Type B pancreatic cell (in vitro differentiated cells): ENCODE measurements at places on chromosomes 11 and 22.

DNA sequence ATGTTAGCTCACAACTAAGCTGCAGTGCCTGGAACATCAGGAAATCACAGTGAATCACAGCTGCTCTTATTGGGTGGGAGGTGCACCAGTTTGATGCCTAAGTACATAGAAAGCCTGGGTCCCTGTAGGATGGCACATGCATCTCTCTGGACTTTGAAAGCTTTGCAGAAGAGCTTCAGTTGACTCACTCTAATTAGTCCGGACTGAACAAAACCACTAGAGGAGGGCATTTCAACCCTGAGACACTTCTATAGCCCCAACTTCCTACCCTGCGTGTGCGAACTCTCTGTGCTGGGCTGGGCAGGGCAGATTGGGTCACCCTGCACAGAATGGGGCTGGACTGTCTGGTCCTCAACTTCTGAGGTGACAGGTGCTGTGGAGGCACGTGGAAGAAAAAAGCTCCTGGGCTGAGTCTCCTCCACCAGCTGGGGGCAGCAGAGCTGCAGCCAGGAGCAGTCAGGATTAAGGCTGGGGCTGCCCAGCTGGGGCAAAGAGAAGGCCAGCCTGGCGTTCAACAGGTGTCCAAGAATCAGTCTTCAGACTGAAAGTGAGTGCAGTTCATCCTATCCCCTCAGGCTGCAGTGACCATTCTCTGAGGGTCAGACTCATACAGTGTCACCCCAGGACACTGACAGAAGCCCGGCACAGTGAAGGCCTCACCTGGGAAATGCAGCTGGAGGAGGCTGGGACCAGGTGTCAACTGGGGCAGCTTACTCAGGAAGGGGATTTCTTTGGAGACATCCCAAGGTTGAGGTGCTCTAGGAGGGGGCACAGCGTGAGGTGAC is 22.1 kb downstream of the GGTLC2 start:
- DNase-seq, result no peak
- peaks cover 42% of the 10 kb centered on the region for H3K27me3 ChIP-seq
- H3K36me3 ChIP-seq, result no peaks in the 10 kb centered on the region
- no peak overlapping the region for H3K27ac ChIP-seq

DNA sequence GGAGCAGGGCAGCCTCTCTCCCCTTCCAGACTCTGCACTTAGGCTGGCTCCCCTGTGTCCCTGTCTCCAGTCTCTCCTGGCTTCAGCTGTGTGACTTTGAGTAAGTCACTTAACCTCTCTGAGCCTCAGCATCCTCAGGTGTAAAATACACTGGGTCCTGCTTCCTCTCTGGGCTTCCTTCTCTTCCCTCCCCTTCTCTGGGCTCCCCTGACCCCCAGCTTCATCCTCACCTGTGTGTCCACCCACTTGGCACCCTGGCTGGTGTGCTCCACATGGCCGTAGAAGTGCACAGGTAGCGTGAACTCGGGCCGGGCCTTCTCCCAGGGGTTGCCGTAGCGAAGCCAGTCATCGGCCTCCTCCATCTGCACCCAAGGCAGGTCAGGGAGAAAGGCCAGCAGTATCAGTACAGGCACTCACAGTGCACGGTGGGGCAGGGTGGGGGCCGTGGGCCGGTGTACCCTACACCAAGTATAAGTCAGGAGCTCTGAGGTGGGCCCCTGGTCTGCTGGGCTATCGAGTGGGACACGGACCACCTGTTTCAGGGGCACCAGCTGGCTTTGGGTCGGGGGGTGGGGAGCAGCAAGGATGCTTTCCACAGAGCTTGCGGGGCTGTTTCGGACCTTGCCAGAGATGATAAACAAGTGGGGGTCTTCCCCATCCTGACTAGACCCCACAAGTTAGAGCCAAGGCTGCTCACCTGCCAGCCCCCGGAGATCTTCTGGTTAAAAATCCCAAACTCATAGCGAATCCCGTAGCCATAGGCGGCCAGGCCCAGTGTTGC is 2.0 kb downstream of the PYGM start:
- H3K27ac ChIP-seq, result no peak overlapping the region
- H3K27me3 ChIP-seq, result no peaks in the 10 kb centered on the region
- DNase-seq, result no peak

GRCh38 chr11:94149431-94150017 is 20.9 kb downstream of the PANX1 start:
- no peak overlapping the region for H3K27ac ChIP-seq
- H3K4me3 ChIP-seq, result no peak overlapping the region
- H3K27me3 ChIP-seq, result no peaks in the 10 kb centered on the region
- no peak for DNase-seq

- H3K27ac ChIP-seq, result no peak overlapping the region
- H3K36me3 ChIP-seq, result no peaks in the 10 kb centered on the region
- DNase-seq, result no peak
Measured at GRCh38 chr11:116043857-116044256, 539.6 kb upstream of the CADM1 start.

DNA sequence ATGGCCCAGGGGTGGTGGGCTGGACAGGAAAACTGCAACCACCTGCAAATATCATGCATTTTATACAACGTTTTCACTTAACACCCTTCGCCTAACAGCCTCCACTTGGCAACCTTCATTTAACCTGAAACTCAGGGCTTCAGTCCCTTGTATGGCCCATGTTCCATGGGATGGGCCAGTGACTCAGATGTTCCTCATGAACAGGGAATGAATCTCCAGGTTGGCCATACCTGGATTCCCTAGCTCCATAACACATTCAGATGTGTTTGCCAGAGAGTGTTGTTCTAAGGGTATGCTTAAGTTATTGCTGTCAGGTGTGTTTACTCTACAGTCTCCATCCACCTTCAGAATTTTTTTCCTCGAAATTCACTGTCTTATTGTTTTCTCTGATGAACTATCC is 316.9 kb downstream of the JRKL start:
- H3K4me1 ChIP-seq, result no peaks in the 10 kb centered on the region
- no peak overlapping the region for H3K4me3 ChIP-seq
- no peaks in the 10 kb centered on the region for H3K36me3 ChIP-seq
- no peak for DNase-seq

DNA sequence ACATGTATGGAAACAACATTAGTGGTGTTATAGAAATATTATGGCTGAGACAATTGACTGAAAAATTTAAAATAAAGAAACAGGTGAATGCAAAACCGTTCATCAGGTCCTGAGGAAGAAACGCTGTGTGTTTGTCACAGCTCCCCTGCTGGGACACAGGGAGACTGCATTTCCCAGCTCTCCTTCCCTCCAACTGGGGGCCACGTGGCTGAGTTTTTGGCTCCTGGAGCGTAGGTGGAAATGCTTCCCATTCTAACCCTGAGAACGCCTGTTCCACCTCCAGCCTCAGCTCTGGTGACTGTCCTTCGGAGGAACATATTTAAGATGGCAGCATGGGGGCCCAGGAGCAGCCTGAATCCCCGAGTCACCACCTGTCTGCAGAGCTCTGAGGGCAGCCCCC is 398.6 kb downstream of the BRD1 start:
- no peaks in the 10 kb centered on the region for H3K36me3 ChIP-seq
- H3K4me1 ChIP-seq, result no peaks in the 10 kb centered on the region
- H3K27ac ChIP-seq, result no peak overlapping the region
- no peak for DNase-seq
